Activated T-cell treated with anti-CD3 and anti-CD28 coated beads, Interleukin-2, amount 50 U/mL, for 72 hours (primary cell): ENCODE measurements at places on chromosomes 1 and 21. TPM values are rescaled to one million over a fixed set of nuclear protein-coding genes. Genes with fewer than 3 reads are reported as not detected.

- peaks cover 64% of the 10 kb centered on the region for H3K4me1 ChIP-seq
- H3K27me3 ChIP-seq: no peaks in the 10 kb centered on the region
- peaks cover 44% of the 10 kb centered on the region for H3K36me3 ChIP-seq
- H3K4me3 ChIP-seq: peak overlapping the region; percentile 95
- peak overlapping the region; percentile 95 for H3K27ac ChIP-seq
Measured at GRCh38 chr1:173866413-173867115, 1.2 kb downstream of the GAS5 start.

GRCh38 chr21:38850277-38850951 is 44.7 kb downstream of the ETS2 start:
- peaks cover 12% of the 10 kb centered on the region for H3K27me3 ChIP-seq
- H3K27ac ChIP-seq: no peak overlapping the region
- no peaks in the 10 kb centered on the region for H3K36me3 ChIP-seq
- no peak for DNase-seq
- H3K4me3 ChIP-seq: no peak overlapping the region

GRCh38 chr1:15246960-15247614 is at the start of gene FHAD1:
FHAD1 (plus strand) TSS chr1:15247223; CDS start chr1:15251785, 4,562 bp downstream.
- H3K36me3 ChIP-seq: peaks cover 4% of the 10 kb centered on the region
- peaks cover 70% of the 10 kb centered on the region for H3K4me1 ChIP-seq
- peak within 1 kb of the TSS; percentile 74 for H3K4me3 ChIP-seq
- no peak within 1 kb of the TSS for H3K27ac ChIP-seq
- peaks cover 85% of the 10 kb centered on the region for H3K27me3 ChIP-seq
- peak; percentile 46 for DNase-seq

DNA sequence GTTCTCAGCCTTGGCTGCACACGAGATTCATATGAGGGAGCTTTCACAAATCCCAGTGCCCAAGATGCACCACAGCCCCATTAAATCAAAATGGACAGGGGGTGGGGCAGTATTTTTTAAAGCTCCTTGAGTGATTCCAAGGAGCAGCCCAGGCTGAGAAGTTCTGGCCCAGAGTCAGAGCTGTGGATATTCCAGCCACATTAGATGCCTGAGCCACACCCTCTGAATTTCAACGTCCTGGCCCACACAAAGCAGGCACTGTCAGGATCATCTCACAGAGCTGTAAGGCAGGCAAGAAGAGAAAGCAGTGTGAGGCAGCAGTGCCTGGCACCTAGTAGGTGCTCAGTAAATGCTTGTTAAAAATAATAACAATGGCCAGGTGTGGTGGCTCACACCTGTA is 37.4 kb downstream of the PAX7 start:
- H3K27me3 ChIP-seq: no peaks in the 10 kb centered on the region
- no peak overlapping the region for H3K4me3 ChIP-seq
- DNase-seq: no peak
- H3K4me1 ChIP-seq: peaks cover 9% of the 10 kb centered on the region
- H3K27ac ChIP-seq: no peak overlapping the region

DNA sequence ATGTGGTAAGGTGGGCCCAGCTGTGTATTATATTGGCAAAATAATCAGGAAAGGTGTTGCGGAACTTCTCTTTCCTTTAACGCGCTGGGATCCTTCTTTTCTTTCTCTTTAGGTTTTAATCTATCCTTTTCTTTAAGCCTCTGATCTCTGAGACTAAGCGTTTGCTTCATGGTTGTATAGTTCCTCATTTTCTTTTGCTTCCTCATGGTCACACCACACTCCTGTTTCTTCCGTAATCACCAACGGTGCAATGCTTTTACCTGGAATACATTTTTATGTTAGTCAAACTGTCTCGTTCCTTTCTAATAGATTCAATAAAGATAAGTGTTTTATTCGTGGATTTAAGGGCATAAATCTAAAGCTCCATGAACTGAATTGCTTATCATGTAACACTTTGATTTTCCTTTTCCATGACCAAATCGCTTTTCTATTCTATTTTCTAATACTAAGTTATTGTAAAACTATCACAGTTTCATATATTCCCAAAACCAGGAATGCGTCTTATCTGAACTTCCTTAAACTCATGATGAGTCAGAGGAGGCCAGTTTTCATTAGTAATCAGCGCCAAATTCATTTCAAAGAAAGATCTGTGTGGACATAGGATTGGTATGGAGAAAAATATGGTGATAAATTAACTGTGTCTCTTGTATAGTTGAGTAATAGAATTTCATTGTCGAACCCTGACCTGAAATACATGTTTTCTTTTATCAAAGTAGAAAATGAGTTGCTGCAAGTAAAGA is 12.2 kb downstream of the SDCCAG8 start:
- no peak overlapping the region for H3K4me3 ChIP-seq
- H3K4me1 ChIP-seq: peaks cover 18% of the 10 kb centered on the region
- no peak overlapping the region for H3K27ac ChIP-seq
- H3K36me3 ChIP-seq: peaks cover 9% of the 10 kb centered on the region
- no peaks in the 10 kb centered on the region for H3K27me3 ChIP-seq

BCL10 gene
- total RNA-seq: 23.8 TPM
